ENCODE measurements at places on chromosomes 5 and 9. TPM values are rescaled to one million over a fixed set of nuclear protein-coding genes. Genes with fewer than 3 reads are reported as not detected.

The BAAT gene
- not detected for total RNA-seq

The SLC36A2 gene
- total RNA-seq, result not detected

The CNTNAP3 gene
- not detected for total RNA-seq

The INSL6 gene
- not detected for total RNA-seq

DNA sequence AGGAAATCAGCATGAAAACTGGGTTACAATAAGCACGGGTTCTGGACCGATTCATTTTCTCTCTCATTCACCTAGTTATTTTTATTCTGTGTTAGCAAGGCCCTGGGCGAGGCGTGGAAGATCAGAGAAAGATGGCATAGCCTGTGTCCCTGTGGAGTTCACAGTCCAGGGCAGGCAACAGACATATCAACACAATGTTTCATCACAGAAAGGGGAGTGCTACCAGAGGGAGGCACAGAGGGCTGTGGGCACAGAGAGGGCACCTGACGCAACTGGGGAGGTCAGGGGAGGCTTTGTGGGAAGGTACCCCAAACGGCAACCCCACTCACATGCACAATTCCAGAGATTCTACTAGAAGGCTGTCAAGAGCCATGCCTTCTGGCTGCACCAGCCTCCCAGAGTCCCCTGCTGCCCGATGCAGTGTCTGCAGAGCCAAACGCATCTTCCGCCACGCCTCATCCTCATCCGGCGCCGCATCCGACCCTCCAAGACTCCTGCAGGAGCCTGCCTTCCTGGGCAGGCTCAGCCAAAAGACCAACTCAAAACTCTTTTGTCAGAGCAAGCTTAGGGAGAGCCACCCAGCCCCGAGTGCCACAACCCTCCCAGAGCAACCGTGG lies 1.4 kb downstream of the FAM193B start:
- DNase-seq, result no peak

GRCh38 chr9:131624636-131625507 lies 79.5 kb downstream of the PRRT1B start:
- no peak for DNase-seq

- no peak for DNase-seq
Measured at GRCh38 chr5:60690326-60690725, 9.6 kb downstream of the DEPDC1B start.

DNA sequence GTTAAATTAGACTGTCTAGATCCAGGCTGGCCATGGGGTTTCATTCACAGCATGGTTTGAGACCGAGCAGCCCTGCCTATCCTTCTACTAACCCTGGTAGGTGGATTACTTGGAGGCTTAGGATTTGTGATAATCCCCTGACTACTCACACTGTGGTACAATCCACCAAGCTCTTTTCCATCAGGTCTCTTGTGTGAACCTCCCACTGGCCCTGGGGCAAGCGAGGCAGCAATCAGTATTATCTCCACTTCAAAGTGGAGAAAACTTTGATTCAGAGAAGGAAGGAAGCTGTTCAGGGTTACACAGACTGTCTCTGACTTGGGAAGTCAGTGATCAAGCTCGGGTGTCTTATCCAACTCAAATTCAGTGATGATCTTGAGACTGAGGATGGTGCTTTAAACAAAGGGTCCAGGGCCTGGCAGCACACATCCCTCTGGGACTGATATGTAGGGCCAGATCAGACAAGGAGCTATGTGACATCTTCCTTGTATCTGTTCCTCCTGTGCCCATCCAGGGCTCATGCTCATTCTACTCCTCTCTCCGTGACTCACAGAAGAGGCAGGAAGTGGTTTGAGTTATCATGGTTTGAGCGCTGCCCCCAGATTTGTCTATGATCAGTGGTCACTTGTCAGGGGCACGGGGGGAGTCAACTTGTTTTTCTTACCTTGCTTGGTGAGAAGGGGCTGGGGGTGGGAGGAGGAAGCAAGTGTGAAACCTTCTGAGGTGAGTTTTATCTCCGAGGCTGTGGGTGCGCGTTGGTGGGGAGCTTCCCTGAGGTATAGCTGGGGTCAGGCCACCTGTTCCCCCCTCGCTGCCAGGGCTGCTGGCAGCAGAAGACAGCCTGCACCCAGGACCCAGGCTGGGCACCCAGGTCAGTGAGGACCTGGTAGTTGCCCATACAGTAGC lies 48.6 kb downstream of the RGS3 start:
- peak; percentile 90 for DNase-seq

GRCh38 chr9:92353051-92353450 lies 27.3 kb downstream of the CENPP start:
- no peak for DNase-seq

GRCh38 chr5:78563621-78564020 lies 85.0 kb downstream of the LHFPL2 start:
- DNase-seq, result no peak

- peak; percentile 61 for DNase-seq
Measured at GRCh38 chr9:131747352-131747751, 7.5 kb upstream of the RAPGEF1 start.

DNA sequence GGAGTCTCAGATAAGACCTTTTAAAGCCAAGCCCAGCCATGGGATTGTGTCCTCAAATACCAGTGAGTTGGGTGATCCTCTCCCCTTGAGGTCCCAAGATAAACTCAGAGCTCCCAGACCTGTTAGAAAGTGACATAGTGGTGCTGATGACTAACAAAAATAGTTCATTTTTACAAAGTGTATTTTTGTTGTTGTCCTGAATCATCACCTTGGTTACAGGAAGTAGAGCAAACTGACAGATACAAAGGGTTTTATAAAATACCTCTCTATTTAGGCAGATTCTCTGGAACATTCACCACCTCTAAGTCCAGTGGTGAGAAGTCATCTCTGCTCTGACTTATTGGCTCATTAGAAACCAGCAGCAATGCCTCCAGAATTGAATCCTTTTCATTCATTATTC lies 259.3 kb downstream of the CEMIP2 start:
- DNase-seq, result no peak

- no peak for DNase-seq
Measured at GRCh38 chr5:126253406-126253805, 169.8 kb upstream of the GRAMD2B start.

DNA sequence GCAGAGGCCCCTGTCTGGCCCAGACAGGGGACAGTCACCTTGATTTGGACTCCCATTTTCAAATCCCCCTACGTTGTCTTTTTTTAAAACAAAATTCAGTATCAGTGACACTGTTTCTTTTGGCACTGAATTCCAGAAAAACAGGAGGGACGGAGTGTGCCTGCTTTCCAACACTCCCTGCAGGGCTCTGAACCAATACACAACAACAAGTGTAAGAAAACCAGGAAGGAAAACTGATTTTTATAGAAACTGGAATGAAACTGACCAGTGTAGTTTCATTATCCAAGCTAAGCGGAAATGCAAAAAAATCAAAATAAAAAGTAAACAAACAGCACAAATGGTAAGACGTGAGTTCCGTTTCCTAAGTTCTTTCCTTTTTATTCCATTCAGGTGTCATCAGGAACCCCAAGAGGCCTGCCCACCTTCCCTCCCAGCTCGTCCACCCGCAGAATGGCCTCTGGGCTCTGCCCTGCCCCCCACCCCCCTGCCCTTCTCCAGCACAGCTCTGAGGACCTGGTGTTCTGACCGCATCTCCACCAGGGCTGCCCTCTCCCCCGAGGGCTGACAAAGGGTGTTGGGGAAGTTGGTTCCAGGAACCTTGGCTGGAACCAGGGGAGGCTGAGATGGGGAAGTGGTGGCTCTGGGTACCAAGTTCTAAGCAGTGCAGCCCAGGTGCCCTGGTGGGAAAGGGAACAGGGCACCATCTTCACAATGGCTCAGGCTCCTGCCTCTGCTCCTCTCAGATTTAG lies 73.6 kb downstream of the PSD2 start:
- DNase-seq, result no peak

DNA sequence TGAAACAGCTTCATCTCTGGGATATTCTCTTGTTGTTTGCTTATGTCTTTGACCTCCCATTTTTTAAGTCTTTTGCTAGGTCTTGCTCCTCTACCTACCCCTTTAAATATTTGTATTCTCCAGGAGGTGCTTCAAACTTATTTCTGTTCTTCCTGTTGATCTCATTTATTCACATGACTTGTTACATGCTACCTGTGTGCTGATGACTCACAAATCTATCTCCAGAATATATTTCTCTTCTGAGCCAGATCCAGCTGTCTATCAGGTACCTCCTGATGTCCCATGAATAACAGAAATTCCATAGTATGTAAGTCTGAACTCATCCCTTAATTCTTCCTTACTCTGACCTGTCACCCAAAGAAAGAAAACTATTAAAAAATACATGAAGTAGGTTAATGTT lies 11.0 kb downstream of the NIPBL start:
- DNase-seq, result no peak

GRCh38 chr5:133605323-133605722 lies 7.0 kb downstream of the FSTL4 start:
- DNase-seq, result peak; percentile 9

DNA sequence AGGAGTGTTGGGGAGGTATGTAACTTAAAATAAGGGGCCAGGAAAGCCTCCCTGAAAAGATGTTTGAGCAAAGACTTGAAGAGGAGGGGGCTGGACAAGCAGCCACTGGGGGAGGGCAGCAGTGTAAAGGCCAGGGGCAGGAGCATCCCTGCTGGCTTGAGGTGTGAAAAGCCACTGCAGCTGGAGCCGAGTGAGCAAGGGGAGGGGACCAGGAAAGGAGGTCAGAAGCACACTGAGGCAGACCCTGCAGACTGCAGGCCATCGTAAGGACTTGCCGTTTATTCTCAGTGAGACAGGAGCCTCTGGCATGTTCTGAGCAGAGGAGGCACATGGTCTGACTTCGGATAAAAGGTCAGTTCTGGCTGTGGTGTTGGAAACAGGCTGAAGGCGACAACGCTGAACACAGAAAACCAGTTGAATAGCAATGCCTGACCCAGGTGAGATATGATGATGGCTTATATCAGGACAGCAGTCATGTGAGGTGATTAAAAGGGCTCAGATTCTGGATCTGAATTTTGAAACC lies 10.2 kb upstream of the ERGIC1 start:
- no peak for DNase-seq

Data from activated CD8-positive, alpha-beta T cell treated with anti-CD3 and anti-CD28 coated beads, Interleukin-2, amount 10 ng/mL, durations not matched to agents 7 days and 5 days (primary cell).